Neural crest cell (in vitro differentiated cells): ENCODE measurements at places on chromosomes 16 and 17. TPM values are rescaled to one million over a fixed set of nuclear protein-coding genes. Genes with fewer than 3 reads are reported as not detected.
A peak's percentile ranks its signal among the peaks of the same experiment; 100 is the strongest.

Gene GDPD3
- 6.7 and 7.7 TPM in 2 replicates for total RNA-seq

GRCh38 chr16:10571354-10571753, 9.0 kb downstream of the EMP2 start:
- no peaks in the 10 kb centered on the region for H3K27me3 ChIP-seq
- H3K36me3 ChIP-seq: peaks cover 3% of the 10 kb centered on the region
- DNase-seq: no peak
- no peak overlapping the region for H3K4me3 ChIP-seq

- H3K27me3 ChIP-seq: peaks cover 71% of the 10 kb centered on the region
- no peak overlapping the region for H3K4me3 ChIP-seq
- no peak for DNase-seq
- H3K36me3 ChIP-seq: no peaks in the 10 kb centered on the region
- H3K27ac ChIP-seq: no peak overlapping the region
Observed at GRCh38 chr17:180381-181244, 837 bp downstream of the DOC2B start.

Gene MTSS2
- total RNA-seq: 93.3 and 95.0 TPM in 2 replicates

DNA sequence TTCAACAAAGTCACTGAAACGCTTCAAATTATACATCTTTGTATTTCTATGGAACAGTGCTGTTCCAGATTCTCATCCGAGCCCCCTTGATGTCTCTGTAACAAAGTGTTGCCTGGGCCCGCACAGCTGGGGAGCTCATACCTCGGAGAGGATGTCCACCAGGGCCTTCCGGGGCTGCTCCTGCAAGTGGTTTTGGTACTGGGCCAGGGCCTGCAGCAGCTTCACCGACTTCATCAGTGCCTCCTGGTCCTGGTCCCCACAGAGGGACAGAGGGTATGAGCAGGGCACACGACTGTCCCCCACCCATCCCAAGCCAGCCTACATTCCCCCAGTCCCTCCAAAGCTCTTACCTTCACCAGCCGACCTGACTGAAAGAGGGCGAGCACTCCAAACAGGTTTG, 1.5 kb downstream of the MYBBP1A start:
- peaks cover 3% of the 10 kb centered on the region for H3K36me3 ChIP-seq
- H3K27me3 ChIP-seq: no peaks in the 10 kb centered on the region
- H3K4me1 ChIP-seq: peaks cover 26% of the 10 kb centered on the region
- no peak overlapping the region for H3K27ac ChIP-seq
- no peak for DNase-seq
- H3K4me3 ChIP-seq: peak overlapping the region; percentile 93

- no peak overlapping the region for H3K4me3 ChIP-seq
- no peak for DNase-seq
- H3K27me3 ChIP-seq: no peaks in the 10 kb centered on the region
Observed at GRCh38 chr16:59114790-59115189, 380.7 kb upstream of the GOT2 start.

DNA sequence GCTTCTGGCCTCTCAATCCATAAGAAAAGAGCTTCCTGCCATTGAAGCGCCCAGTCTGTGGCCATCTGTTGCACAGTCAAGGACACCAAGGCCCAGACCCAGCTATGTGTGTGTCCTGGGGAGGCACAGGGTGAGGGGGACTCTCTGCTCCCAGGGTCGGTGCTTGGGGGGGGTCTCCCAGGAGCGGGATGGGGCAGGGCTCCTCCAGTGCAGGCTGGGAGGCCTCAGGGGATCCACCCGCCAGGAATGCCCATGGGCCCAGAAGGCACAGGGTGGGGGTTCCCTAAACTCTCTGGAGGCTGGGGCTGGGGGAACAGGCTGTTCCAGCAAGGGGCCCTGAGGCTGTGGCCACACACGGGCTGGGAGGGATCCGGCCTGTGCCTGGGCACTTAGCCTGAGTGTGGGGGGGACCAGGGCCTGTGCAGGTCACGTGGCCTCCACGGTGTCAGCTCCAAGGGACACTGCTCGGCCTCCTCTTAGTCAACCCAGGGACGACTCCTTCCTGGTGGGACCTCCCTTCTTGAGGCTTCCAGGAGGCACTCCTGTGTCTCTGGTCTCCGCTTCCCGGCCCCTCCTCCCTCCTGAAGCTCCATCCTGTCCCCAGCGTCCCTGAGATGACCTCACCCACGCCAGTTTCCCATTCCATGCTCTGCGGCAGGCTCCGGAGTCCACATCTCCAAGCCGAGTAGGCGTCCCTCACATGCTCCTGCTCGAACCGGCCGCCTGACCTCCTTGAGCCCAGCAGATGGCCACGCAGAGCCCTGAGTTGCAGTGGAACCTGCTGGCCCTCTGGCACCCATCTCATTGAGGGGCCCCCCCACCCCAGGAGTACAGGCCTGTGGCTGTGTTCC, 23.1 kb upstream of the BAHCC1 start:
- H3K4me3 ChIP-seq: peak overlapping the region; percentile 38
- peaks cover 10% of the 10 kb centered on the region for H3K4me1 ChIP-seq
- peak overlapping the region; percentile 96 for H3K27ac ChIP-seq
- H3K27me3 ChIP-seq: peaks cover 2% of the 10 kb centered on the region

DNA sequence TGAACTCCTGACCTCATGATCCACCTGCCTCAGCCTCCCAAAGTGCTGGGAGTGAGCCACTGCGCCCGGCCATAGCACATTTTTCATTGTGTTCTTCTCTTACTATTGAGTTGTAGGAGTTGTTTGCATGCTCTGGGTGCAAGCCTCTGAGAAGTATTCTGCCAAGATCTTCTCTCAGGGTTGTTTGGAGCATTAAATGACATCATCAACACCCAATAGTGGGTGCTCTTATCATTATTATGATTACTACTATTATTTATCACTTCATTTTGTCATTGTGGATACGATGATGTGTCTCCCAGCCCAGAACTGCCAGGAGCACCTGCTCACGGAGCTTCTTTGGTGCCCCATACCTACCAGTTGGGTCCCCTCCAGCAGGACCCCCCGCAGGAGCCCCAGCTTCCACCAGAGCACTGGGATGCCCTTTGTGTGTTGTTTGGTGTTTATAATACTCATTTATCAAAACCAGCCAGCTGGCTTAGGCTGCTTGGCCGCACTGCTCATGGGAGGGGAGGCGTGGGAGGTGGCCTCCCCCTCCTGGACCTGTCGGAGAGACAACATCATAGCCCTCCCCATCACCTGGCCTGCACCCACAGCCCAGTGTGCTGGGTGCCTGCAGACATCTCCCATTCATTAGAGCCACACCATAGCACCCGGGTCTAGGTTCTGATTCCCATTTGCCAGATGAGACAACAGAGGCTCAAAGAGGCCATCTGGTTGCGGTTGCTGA, 12.9 kb upstream of the MAP2K3 start:
- peaks cover 17% of the 10 kb centered on the region for H3K27me3 ChIP-seq
- DNase-seq: no peak
- H3K4me3 ChIP-seq: no peak overlapping the region
- H3K36me3 ChIP-seq: no peaks in the 10 kb centered on the region

Gene SMIM5
- total RNA-seq: 0.32 TPM in 1 of 2 replicates, not detected in the other

DNA sequence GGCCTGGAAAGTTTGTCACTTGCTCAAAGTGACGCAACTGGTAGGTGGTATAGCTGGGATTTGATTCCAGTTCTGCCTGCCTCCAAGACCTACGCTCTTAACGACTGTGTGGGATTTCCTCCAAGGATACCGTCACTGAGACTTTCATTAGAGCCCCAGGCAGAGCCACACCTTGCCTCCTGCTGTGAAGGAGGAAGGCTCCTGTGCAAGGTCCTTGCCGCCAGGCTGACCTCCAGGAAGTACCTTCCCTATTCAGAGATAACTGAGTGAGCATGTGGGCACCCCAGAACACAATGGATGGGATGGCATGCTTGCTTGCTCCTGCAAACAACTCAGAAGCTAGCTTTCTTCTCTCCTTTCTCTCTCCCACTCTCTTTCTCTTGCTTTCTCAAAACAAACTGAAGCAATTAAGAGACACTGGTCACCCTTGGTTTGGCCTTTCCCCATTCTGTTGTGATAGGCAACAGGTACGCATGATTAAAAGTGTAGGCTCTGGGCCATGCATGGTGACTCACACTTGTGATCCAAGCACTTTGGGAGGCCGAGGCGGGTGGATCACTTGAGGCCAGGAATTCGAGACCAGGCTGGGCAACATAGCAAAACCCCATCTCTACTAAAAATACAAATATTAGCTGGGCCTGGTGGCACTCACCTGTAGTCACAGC, 30.7 kb downstream of the CACNG3 start:
- no peak overlapping the region for H3K27ac ChIP-seq
- H3K4me3 ChIP-seq: no peak overlapping the region
- no peaks in the 10 kb centered on the region for H3K4me1 ChIP-seq
- peaks cover 19% of the 10 kb centered on the region for H3K27me3 ChIP-seq
- no peak for DNase-seq
- no peaks in the 10 kb centered on the region for H3K36me3 ChIP-seq

Gene ERN2
- total RNA-seq: 0.59 TPM in 1 of 2 replicates, not detected in the other

DNA sequence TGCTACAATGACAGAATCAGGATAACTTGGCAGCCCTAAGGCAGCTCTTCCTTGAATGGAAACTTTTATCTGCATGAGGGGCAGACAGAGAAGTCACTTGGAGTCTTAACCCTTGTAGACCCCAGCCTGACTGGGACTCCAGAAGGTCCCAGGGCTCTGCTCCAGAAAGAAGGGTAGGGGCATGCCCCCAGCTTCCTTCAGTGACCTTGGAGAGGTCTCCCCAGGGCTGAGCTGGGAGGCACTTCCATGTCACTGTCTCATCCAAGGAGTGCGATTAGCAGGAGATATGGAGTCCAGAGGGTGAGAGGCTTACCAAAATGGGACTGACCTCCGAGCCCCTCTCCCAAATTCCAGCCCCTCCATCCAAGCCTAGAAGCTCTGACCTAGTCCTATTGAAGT, 3.4 kb upstream of the NLRC5 start:
- H3K27me3 ChIP-seq: peaks cover 50% of the 10 kb centered on the region
- DNase-seq: no peak
- H3K4me1 ChIP-seq: peaks cover 11% of the 10 kb centered on the region
- no peak overlapping the region for H3K4me3 ChIP-seq

DNA sequence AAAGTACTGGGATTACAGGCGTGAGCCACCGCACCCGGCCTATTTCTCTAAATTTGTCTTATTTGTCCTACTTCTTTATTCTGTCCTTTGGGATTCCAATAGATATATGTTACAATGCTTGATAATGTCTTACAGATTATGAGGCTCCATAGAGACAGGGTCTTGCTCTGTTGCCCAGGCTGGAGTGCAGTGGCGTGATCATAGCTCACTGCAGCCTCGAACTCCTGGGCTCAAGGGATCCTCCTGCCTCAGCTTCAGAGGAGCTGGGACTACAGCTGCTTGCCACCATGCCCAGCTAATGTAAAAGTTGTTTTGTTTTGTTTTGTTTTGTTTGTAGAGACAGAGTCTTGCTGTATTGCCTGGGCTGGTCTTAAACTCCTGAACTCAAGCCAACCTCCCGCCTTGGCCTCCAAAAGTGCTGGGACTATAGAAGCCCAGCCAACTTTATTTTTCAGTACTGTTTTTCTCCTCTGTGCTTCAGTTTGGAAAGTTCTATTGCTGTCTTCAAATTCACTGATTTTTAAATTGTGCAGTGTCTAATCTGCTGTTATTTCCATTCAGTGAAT, 10.3 kb downstream of the ANKRD13B start:
- H3K27ac ChIP-seq: no peak overlapping the region
- H3K4me1 ChIP-seq: peaks cover 27% of the 10 kb centered on the region
- no peak for DNase-seq
- H3K4me3 ChIP-seq: no peak overlapping the region
- no peaks in the 10 kb centered on the region for H3K36me3 ChIP-seq
